ENCODE measurements at places on chromosomes 4 and X.

DNA sequence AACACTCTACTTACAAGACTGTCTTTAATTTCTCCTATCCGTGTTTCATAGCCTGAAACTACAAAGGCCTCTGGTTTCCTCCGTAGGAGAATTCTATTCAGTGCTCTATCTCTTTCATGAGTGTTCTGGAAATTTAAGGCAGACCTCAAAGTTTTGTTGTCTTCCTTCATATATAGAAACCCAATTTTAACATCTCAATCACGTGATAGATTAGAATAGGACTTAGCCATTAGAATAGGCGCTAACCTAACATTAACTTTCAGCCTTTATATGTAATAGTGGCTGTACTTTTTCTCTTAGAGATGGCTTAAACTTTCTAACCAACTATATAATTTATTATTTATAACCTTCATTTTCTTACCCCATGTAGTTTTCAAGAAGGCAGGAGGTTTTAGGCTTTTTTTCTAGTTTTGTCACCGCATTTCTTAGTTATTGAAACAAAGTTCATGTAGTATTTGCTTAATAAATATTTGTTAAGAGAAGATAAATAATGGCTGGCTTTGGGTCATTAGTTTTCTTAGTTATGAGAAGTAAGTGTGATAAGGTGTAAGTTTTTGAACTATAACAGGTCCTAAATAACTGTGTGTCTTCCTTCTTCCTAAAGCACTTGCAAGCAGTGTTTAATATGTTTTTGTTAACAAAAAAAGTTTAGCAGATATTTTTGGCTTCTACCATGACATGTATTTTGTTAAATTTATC is 1504.6 kb upstream of the ADGRL3 start:
- no peak for DNase-seq

DNA sequence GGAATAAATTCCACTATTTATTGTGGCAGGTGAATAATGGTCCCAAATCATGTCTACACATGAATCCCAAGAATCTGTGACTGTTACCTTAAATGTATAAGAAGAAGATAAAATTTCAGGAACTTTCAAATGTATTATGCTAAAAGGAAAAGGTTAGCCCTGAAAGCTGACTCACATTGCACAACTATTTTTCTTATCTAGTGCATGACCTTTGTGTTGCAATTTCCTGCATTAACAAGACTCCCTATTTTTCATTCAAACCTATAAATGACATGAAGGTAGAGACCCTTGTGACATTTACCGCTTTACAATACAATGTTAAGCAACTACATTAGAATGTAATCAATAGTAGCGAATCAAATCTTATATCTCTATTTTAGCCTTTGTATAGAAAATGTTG is 36.7 kb downstream of the UBQLN2 start:
- no peak for DNase-seq

DNA sequence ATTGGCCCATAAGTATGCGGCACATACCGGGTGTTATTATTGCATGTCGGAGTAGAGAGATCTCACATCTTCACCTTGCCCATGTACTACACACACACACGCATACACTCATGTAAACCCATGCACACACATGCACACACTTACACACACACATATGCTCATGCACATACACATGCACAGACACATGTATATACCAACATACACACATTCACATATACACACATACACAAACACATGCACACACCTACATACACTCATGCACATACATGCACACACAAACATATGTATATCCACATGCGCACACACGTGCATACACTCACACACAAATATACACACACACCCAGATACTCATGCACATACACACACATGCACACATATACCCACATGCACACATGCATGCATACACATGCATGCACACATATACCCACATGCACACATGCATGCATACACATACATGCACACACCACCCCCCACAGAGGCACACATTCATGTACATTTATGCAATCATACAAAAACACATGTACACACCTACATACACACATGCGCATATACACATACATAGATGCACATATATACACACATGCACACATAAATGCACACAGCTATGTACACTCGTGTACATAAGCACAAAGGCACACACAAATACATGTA is 11.2 kb downstream of the CYP4V2 start:
- no peak for DNase-seq

- DNase-seq = no peak
Observed at GRCh38 chr4:13452927-13453579, 31.1 kb downstream of the RAB28 start.

- no peak for DNase-seq
Observed at GRCh38 chr4:148965080-148965479, 522.9 kb upstream of the NR3C2 start.

DNA sequence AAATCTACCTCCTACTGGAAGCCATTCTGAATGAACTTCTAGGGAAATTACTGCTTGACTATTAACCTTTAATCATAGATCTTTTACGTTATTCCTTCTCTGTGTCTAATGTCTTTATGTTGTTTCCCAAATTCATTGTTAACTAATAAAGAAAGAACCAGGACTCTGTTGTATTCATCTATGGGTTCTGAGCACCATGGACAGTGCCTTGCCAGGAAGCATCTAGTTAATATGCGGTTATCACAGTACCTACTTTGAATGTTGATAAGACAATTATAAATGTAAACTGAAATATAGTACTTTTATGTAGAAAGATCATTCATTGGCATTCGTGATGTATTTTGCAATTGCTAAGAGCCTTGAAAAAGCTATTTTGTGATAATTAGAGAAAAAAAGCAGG is 23.8 kb downstream of the NWD2 start:
- DNase-seq = no peak

GRCh38 chr4:124288706-124289486 is 423.6 kb downstream of the ANKRD50 start:
- no peak for DNase-seq

GRCh38 chr4:13763707-13764106 is 136.2 kb upstream of the BOD1L1 start:
- DNase-seq = no peak

GRCh38 chr4:154727540-154727939 is 16.3 kb upstream of the LRAT start:
- DNase-seq = no peak

GRCh38 chr4:8308144-8308543 is 38.6 kb downstream of the HTRA3 start:
- no peak for DNase-seq

- DNase-seq = no peak
Observed at GRCh38 chr4:115575851-115576250, 462.4 kb upstream of the NDST4 start.

DNA sequence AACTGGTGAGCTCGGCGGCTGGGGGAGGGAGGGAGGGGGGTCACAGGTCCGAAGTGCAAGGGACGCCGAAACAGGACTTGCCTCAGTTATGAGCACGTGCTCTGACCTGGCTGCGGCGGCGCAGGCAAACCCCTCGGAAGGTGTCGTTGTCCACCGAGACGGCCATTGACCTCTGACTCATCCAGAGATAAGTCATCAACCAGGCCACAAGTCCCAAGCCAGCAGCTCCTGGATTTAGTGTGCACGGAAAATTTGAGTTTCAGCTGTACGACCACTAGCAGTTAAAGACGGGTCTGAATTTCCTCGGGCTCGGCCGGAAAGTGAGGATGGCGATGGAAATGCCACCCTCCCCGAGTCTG is 674 bp downstream of the SH3D19 start:
- DNase-seq = peak; percentile 38

DNA sequence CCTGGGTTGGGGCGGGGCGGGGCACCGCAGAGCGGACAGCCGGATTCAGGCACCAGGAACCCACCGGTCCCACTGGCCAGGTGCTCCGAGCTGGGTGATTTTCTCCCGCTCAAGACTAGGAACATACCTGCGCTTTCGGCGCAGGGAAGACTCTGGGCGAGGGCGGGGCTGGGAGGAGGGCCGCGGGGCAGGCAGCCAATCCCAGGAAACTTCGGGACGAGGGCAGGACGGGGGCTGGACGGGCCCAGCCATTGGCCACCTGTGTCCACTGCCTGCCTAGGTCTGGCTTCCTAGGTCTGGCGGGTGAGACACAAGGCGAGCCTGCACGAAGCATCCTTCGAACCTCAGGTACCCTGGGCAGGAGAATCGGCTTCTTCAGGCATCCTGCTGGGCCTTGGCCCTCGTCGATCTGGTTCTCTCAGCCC is 274 bp upstream of the ERVMER34-1 start:
- DNase-seq = no peak

- no peak for DNase-seq
Observed at GRCh38 chr4:185242749-185243533, 33.5 kb downstream of the SNX25 start.

GRCh38 chr4:120070196-120070595 is 3.5 kb upstream of the MAD2L1 start:
- DNase-seq = no peak

DNA sequence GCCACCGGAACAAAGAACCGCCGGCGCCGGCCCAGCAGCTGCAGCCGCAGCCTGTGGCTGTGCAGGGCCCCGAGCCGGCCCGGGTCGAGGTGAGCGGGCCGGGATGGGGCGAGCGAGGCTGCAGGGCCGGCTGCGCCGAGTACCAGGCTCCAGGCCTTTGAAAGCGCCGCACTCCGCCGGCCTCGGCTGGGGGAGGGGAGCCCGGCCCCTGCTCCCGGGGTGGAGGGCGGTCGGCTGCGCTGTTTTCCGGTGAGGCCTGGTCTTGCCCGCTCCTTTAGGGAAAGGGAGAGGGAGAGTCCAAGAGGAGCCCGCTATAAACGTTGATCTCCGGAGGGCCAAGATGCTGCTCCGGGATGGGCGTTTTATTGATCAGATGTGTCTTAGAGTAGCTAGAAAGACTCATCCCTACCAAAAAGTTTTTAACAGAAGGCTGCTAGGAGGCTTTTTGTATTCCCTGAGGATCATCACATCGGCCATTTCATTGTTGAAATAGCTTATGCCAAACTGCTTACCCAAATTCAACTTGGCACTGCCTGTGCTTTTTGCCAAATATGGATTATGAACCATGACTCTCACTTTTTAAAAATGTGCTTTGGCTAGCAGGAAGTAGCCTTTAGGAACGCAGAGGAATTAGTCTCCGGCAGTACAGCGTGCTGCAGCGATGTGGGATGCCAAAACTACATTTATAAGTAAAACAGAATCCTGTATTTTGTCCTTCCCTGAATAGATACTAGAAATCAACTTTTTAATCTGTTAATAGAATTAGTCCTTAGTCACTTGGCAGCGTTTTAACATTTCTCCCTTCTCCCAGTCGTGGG is 760 bp downstream of the TMEM165 start:
- peak; percentile 32 for DNase-seq

DNA sequence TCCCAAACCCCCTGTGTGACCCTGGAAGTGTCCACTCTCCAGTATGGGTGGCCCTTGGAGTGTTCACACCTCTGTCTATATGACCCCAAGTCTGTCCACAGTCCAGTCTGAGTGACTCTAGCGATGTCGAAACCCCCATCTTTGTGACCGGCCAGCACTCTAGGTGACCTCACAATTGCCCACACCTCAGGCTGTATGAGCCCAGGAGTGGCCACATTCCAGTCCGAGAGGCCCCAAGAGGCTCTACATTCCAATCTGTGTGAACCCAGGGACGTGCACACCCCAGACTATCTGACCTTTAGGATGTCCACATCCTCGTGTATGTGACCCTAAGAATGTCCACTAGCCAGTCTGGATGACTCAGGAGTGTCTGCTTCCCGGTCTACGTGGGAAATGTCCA is 7.3 kb upstream of the GLOD5 start:
- no peak for DNase-seq

- DNase-seq = no peak
Observed at GRCh38 chr4:36944232-36944631, 300.3 kb upstream of the NWD2 start.

GRCh38 chr4:5619913-5620625 is 88.3 kb downstream of the EVC2 start:
- no peak for DNase-seq

DNA sequence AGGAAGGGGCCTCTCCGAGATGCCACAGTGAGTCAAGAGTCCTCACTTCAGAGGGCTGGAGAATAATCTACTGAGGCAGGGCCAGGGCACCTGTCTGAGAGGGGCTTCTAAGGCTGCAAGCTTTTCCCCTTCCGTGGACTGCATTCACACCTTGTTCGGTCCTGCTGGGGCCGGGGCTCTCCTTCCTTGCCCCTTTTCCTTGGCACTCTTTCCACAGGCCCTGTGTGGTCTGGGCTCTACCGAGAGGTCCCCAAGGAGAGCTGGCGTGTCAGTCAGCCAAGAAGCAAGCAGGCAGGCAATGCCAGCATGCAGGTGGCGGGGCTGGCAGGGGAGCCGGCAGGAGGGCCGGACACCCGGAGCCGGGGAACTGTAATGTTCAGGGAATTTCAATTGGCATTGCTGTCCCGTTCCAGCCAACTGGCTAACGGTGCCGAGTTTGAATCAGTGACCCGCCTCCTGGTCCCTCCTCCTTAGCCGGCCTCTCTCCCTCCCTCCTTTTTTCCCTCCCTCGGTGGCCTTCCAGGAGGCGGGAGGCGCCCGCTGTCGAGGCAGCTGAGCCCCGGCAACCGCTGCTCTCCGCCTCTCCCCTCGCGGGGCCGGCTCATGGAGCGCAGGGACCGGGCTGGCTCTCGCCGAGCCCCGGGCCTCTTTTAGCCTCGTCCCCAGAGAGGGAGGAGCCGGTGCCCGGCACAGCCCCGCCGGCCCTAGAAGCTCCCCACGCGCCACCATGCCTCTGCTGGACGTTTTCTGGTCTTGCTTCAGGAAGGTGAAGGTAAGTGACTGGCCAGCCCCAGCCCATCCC is at the start of gene STARD8:
Gene STARD8, plus strand, starts transcription at position 511 of the 802 bp plus-strand sequence. Its CDS starts 217 bp downstream, at position 728.
- DNase-seq = no peak

- peak; percentile 26 for DNase-seq
Observed at GRCh38 chrX:45077748-45078424, 122.8 kb downstream of the DIPK2B start.

GRCh38 chrX:50594788-50595187 is 124.2 kb upstream of the DGKK start:
- DNase-seq = no peak

- DNase-seq = no peak
Observed at GRCh38 chrX:114774691-114775090, 190.8 kb downstream of the HTR2C start.

DNA sequence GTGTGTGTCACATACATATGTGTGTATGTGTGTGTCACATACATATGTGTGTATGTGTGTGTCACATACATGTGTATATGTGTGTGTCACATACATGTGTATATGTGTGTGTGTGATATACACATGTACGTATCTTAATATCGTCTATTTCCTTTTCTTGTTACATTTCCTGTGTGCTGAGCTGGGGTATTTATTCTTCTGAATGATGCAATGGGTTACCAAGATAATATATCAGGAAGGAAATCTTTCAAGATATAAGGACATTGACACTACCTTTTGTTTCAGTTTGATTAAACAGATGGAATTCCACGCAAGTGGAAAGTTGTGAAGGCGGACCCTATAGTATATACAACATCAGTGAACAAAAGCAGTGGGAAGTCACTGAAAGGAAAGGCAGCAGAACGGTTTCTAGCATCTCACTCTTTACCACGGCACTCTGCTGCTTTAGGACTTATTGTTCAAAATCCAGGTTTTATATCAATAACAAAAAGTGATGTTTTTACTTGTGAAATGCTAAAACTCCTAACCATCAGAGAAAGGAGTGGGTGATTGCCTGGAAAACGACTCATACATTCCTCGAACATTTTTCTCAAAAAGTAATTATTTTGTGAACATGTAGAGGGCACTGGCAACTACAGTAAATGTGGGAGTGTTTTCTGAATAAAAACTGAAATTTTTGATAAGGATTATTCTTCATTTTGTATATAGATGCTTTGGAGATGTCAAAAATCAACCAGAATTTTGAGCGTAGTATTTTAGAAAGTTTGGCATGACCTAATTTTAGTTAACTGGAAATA is 43.1 kb upstream of the IL21 start:
- no peak for DNase-seq
